ENCODE measurements at places on chromosomes 16 and 17.

- no peak for DNase-seq
Measured at GRCh38 chr17:34370997-34371395, 8.0 kb upstream of the CCL1 start.

DNA sequence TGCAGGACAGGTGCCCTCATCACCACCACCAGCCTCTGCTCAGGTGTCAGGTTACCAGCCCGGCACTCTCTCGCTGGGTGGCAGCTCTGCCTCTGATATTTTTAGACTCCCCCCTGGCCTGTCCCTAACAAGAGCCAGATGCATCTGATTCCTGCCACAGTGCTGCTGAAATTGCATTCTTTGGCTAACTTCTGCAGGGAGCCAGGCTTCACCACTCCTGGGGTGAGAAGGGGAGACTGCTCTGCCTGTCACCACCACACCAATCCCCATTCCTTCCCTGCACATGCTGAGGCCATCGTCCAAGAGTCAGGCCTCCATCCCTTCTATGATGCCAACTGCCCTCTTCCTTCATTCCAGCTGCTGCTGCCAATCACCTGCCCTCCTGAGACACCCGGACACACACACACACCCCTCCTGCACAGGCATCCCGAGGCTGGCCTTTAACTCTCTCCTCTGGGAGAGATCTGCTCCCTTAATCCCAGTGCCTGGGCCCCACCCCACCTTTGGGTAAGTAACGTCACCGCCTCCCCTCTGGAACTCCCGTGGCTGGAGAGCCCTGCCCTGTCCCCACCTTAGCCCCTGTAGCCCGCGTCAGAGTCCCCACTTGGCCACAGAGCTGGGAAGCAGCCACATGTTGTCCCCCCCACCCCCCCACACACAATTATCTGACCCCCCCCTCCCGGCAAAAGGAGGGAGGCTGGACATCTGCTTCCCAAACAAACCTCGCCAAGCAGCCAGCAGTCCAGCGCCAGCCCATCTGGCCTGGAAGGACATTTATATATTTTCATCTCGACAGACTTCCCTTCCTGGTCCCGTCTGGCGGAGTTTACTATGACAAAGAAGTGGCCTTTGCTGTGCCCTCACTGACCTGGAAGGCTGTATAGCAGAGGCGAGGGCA lies 2.8 kb downstream of the EMP2 start:
- DNase-seq: no peak

GRCh38 chr17:50209472-50210239 lies 8.2 kb upstream of the COL1A1 start:
- no peak for DNase-seq

DNA sequence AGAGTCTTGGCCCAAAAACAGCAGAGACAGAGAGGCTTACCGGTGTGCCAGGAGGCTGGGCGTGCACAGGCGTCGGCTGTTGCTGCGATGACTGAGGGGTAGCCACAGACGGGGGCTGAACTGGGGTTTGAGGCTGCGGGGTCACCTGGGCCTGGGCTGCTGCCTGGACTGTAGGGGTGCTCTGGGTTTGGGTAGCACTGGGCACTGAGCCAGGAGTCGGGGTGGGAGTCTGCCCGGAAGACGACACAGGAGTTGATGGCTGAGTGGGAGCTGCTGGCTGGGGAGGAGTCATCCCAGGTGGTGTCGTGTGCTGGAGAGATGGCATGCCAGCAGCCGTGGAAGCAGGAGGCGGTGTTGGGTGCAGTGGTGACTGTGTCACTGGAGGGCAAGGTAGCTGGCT lies 53.2 kb upstream of the TRAP1 start:
- no peak for DNase-seq

DNA sequence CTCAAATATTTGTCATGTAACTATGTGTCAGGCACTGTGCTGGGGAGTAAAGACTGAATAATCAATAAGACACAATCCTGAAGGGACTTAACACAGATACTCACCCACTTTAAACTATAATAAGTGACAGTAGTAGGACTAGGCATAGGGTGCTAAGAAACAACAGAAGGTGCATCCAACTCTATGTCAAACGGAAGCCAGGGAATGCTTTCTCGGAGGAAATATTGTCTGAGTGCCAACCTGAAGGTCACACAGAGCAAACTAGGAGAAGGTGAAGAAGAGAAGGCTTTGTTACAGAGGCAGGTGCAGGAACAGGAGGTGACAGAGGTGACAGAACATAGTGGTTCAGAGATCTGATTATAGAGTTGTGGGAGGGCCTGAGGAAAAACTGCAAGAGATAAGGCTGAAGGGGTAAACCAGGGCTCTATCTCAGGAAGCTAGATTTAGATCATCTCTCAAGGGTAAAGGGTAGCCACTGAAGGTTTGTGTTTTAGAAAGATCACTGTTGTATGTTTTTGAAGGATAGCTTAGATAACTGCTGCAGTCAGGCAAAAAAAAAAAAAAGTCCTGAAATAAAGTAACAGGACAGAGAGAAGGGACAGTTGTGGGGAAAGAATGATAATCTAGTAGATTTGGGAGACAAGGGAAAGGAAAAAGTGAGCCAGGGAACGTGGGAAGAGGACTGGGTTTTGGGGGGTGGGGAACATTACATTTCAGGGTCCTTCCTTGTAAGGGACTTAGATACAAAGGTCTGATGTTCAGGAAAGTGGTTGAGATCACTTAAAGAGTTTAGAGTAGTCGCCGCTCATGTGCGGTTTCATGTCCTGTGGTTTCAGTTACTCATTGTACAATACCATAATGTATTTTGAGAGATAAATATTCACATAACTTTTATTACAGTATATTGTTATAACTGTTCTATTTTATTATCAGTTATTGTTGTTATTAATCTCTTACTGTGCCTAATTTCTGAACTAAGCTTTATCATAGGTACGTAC lies 85.6 kb upstream of the NETO2 start:
- DNase-seq: no peak

GRCh38 chr16:10679921-10680320 lies 14.8 kb downstream of the TEKT5 start:
- no peak for DNase-seq

DNA sequence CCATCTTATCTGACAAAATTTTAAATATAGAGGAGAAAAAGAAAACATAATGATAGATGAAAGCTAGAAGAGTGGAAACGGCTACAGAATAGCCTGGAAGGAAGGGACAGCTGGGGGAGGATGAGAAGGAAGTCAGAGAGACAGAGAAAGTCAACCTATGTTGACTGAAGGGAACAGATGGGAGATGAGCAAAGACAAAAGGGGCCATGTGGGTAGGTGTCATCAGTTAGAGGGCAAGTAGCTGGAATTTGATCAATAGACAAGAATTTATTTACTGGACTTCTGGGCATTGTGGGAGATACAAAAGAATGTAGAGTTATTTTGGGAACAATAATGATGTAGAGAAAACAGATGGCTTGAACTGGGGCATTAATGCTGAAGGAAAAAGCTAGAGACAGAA lies 194.4 kb downstream of the ANKFN1 start:
- DNase-seq: no peak

GRCh38 chr17:73293031-73293430 lies 18.8 kb downstream of the CDC42EP4 start:
- DNase-seq: no peak

DNA sequence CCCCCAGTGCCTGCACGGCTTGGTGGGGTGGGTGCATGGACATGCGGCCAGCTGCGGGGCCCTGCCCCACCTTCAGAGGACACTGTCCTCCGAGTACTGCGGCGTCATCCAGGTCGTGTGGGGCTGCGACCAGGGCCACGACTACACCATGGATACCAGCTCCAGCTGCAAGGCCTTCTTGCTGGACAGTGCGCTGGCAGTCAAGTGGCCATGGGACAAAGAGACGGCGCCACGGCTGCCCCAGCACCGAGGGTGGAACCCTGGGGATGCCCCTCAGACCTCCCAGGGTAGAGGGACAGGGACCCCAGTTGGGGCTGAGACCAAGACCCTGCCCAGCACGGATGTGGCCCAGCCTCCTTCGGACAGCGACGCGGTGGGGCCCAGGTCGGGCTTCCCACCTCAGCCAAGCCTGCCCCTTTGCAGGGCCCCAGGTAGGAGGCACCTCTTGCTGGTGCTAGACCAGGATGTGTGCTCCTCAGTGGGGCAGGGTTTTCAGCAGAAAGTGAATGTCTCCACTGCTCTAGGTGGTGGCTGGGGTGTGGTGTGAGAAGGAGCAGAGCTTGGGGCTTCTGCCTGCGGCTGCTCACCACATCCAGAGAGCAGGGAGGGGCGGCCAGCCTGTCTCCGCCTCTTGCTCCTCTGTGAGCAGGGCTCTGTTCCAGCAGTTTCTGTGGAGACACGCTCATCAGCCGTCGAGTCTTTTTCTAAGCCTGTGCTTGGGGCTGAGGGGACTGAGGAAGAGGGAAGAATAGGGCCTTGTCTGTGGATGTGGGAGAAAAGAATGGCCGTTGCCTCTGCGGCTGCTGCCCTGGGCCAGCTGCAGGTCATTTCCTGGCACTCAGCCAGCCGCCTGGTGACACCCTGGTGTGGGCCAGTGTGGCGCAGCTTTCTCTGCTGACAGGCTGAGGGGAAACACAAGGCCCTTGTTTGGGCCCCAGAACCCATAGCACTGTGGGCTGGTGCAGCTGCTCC lies 2.2 kb downstream of the ZNF276 start:
- DNase-seq: peak; percentile 89

GRCh38 chr17:17778308-17779014 lies 58.3 kb downstream of the SREBF1 start:
- DNase-seq: no peak

DNA sequence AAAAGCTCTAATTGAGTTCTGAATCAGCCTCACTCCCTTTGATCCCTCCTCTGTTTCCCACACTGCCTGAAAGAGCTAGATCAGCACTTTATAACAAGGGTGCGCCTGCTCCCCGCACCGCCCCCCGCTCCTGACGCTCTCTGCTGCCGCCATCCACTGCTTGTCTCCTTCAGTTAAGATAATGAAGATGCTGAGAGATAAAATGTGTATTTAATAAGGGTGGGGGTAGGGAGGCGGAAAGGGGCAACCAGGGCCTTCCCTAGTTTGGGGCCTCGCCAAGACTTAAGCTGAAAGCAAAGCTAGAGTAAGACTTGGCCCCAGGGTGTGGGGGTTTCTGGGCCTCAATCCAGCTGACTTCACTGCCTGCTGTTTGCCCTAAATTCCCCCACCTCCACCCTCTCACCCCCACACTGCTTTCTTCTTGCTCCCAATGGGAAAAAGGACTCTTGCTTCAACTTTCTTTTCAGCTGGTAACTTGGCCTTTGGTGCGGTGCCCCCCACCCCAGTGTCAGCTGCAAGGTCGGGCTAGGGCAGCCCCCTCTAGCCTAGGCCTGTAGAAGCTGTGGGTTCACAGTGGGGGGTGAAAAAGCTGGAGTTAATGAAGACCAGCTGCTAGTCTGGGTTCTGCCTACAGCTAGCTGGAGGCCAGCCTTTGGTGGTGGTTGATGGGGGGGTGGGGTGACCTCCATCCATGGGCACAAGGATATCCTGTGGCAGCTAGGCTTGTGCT lies 1.8 kb upstream of the RARA start:
- DNase-seq: no peak

GRCh38 chr16:15518381-15519351 lies 84.3 kb downstream of the BMERB1 start:
- no peak for DNase-seq

GRCh38 chr17:79702550-79703236 lies 28.1 kb upstream of the ENPP7 start:
- no peak for DNase-seq

GRCh38 chr16:84356591-84357116 lies 11.7 kb upstream of the ATP2C2 start:
- no peak for DNase-seq

DNA sequence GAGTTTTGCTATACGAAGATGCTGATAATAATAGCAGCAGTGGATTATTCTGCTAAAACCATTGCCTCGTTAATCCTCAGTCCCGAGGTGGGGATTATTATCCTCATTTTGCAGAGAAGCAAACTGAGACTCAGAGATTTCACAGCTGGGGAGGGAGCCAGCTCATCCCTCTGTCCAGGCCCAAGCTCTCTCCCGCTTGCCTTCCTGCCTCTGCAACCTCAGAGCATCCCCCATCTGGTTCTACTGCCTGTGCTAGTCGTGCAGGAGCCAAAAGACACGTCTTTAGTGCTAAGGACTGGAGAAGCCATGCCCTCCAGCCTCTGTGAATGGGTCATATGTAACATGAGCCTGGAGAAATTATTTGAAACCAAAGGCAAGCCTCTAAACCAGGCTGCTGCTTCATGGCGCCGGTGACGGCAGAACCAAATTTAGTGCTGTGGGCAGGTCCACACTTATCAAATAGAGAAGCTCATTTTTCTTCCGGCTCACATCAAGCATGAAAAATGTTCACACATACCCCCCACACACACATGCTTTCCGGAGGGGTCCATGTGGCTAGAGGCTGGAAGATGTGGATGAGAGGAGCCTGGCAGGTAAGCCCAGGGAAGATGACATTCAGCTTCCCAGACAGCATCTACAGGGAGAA lies 13.5 kb downstream of the MAPT start:
- no peak for DNase-seq

DNA sequence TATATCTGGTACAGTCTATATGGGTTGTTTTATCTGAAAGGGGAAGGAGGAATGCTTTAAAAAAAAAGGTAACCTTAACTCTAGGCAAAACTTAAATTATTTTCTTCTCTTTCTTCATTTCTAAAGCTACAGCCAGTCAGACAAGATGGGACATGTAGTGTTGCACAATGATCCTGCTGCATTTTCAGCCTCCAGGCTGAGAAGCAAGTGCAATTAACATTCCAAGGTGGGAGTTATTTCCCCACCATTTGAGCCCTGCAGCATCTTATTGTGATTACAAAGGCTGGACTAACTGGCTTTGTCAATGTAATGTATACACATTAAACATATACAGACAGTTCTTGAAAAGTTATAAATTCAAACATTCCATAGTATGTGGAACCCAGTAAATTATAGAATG lies 22.6 kb upstream of the NF1 start:
- DNase-seq: no peak

- no peak for DNase-seq
Measured at GRCh38 chr16:10405386-10405939, 19.6 kb downstream of the ATF7IP2 start.

GRCh38 chr16:50153596-50154419 lies 702 bp downstream of the TENT4B start:
- no peak for DNase-seq

DNA sequence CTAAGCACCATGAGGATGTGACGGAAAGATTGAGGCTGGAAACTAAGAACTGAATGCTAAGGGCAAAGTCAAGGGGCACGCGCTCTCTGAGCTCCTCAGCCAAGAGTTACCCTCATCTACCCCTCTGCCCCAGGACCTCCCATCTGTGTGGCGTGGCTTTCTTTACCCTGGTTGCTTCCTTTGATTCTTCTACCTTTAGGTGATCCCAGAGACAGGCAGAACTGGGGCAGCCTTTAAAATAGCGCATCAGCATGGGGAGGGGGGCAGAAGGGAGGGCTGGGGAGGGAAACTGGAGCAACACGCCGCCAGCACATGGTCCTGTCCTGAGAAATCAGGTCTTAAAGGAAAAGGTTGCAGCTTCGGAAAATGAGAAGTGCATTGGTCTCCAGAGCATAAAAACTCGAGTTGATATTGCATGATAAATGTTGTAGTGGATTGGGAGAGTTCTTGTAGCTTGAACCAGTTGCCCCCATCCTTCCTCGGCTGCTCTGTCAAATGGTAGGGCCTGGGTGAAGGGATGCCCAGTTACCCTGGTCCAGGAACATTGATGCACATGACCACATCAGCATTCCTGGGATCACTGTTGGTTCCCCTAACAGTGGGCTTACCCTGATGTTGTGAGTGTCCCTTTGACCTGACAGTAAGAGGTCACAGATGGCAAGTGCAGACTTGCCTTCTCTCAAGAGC lies 29.7 kb downstream of the LDHD start:
- no peak for DNase-seq

- no peak for DNase-seq
Measured at GRCh38 chr16:1295465-1295864, 14.0 kb upstream of the UBE2I start.
